ENCODE measurements at places on chromosomes 4 and X. TPM values are rescaled to one million over a fixed set of nuclear protein-coding genes. Genes with fewer than 3 reads are reported as not detected.

The TRIM60 gene
- total RNA-seq: not detected

DNA sequence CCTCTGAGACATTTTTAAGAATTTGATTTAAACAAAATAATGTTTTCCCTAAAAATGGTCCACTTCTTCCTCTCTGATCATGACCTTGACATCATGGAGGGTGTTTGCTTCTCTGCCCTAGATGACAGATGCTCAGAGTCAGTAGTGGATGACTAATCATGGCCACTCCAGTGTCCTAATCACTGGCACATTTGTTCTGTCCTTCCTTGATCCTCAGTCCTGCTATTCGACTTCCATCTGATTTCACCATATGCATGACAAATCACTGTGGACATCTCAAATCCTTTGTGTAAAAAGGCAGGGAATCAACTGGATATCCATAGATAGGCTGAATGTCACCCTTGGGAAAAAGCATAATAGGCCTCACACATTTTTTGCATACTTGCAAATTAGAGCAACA lies 9.0 kb downstream of the CRMP1 start:
- DNase-seq: no peak

- DNase-seq: peak; percentile 25
Measured at GRCh38 chr4:152458801-152459302, 77.0 kb downstream of the FBXW7 start.

- peak; percentile 83 for DNase-seq
Measured at GRCh38 chr4:3786196-3786869, 20.1 kb downstream of the ADRA2C start.
